ENCODE measurements at places on chromosomes 5 and 9. TPM values are rescaled to one million over a fixed set of nuclear protein-coding genes. Genes with fewer than 3 reads are reported as not detected.

The RIOK2 gene
- polyA plus RNA-seq: 47.9 TPM

DNA sequence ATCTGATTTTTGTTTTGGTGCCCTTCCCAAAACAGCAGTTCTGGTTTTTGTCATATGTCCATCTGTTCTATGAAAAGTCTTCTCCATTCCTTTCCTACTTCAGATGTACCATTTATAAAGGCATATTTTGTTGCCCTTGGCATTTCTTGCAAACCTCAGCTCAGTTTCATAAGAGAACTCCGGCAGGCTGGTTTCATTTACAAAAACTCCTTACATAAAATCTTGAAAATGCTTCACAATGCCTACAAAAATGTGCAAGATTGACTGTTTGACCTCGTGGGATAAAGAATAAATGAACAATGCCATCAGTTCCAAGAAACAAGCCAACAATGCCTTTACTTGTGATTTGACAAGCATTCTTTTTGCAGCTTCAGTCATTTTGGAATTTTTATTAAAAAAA, 39.1 kb upstream of the CTNNAL1 start:
- DNase-seq: no peak

The GAPT gene
- polyA plus RNA-seq: 1.5 TPM

DNA sequence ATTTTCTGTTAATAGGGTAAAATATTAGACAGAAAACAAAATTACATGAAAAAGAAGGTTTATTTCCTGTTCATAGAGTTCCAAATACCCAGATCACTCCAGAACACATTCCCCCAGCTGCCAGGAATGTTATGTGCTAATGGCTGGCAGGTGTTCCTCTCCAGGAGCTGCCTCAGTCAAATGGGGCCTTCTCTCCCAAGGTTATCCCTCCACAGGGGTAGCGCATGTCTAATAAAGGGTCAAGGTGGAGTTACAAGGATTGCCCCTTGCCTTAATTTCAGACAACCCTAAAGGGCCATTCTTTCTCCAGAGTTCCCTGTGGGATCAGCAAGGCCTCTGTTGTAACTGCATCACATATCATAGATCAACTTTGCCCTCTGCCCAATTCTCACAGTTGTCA, 148.6 kb upstream of the PLPPR1 start:
- no peak for DNase-seq

DNA sequence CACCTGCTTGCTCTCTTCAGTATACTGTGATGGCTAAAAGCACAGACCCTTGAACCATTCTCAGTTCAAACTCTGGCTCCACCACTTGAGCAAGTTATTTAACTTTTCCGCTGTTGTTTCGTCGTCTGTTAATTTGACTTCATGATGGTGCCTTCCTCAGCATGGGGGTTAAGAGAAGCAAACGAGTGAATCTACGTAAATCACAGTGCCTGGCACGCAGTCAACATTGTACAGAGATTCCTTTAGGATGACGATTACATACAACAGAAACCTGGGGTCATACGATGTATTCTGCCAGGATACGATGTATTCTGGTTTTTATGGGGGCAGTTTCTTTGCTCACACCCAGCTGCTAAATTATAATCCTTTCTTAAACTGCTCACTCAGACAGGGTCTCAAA, 515.6 kb downstream of the CCDC171 start:
- DNase-seq: no peak

DNA sequence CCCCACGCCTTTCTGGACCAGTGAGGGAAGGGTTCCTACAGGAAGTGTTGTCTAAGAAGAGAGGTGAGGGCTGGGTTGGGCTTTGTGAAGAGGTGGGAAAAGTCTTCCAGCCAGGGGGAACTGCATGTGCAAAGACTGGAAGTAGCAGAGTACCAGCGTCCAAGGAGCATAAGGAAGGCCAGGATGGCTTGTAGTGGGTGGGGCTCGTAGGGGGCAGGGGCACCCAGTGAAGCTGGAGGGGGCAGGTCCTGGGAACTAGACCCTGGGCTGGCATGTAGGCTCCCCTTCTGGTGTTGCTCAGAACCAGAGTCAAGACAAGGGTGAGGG, 20.4 kb downstream of the PRRX2 start:
- no peak for DNase-seq

The NOXA1 gene
- polyA plus RNA-seq: 3.9 TPM

The ANXA2R gene
- 1.2 TPM for polyA plus RNA-seq

DNA sequence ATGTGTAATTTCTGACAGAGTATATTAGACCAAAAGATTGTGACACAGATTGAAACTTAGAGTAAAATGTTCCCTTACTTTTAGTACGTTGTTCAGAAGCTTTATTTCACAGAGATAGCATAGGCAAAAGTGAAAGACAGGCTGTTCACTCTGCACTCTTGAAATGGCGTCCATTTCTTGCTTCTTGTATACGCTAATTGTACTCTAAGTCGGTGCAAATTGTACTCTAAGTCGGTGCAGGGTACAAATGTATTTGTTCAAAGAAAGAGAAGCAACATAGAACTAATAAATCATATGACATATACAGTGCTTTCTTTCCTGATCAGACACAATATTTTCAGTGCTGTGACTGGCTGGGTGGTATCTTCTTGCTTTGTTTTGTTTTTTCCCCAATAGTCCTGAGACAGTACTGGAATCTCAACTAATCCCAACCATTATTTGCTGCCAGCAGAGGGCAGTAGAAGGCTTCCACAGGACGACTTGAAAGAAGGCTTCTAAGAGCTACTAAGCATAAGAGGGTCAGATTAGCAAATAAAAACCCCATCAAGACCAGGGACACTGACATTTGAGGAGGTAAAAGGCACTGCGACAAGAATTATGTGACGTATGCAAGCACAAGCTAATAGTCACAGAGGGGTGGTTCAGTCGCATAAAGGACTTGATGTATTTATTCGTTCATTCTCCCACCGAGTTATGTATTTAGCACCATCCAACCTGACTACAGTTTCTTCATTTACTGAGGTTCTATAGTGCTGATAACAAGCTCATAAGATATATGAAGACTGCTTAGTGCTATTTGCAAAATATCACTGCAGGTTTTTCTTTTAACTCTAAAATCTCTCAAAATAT, 831.8 kb downstream of the TAF11L14 start:
- peak; percentile 45 for DNase-seq

- DNase-seq: no peak
These were observed 6.9 kb downstream of the MRPL22 start for GRCh38 chr5:154947778-154948177.

- DNase-seq: no peak
These were observed 611.2 kb downstream of the NR2F1-AS1 start for GRCh38 chr5:92969781-92970237.

The RASGRF2 gene
- polyA plus RNA-seq: 1.8 TPM

The HTR1A gene
- not detected for polyA plus RNA-seq

The HK3 gene
- polyA plus RNA-seq: 0.72 TPM

The PPP2R2B gene
- polyA plus RNA-seq: 15.0 TPM

The FAM221B gene
- 0.07 TPM for polyA plus RNA-seq

The FPGS gene
- polyA plus RNA-seq: 42.0 TPM

GRCh38 chr5:141692919-141693725, 11.1 kb upstream of the ARAP3 start:
- no peak for DNase-seq

- DNase-seq: no peak
These were observed 90.8 kb downstream of the TMEM167A start for GRCh38 chr5:82986404-82986803.

The SLC34A3 gene
- polyA plus RNA-seq: 2.8 TPM

The SLC6A19 gene
- 55.8 TPM for polyA plus RNA-seq

GRCh38 chr9:70055406-70056210, 12.0 kb downstream of the MAMDC2 start:
- DNase-seq: no peak

- DNase-seq: no peak
These were observed 39.7 kb downstream of the RAPGEF6 start for GRCh38 chr5:131595088-131596033.

DNA sequence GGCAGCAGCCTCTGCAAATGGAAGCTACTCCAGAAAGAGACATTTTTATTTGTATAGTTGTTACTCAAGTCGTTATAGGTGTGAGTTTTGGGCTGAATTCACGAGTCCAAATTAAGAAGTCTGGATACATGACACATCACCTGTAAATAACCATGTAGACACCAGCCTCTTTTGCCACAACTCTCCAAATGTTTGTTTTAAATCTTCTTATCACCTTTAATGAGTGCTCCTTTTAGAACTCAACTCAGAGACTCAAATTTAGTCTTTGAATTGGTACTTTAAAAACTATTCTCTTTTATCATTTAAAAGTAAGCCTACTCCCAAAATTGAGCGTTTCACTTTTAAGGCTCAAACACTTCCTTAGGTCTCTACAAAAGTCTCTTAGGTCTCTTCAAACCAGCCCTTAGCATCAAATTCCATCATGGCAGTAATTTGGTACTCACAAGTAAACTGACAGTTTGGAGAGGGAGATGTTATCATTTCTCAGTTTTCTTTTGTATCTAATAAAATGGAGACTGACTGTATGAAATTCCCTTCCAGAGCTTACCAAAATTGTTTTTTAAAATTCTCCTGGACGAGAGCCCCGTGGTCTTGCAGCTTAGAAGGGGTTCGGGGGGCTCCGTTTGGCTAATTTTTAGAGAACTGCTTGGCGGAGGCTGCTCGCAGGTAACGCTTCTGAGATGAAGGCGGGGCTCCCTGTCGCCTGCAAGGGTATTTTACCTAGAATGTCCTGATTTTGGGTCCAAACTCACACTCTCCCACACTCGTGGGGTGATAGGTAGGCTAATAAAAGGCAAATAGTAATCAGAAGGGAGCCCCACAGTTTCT, 194.6 kb downstream of the MEF2C start:
- no peak for DNase-seq

DNA sequence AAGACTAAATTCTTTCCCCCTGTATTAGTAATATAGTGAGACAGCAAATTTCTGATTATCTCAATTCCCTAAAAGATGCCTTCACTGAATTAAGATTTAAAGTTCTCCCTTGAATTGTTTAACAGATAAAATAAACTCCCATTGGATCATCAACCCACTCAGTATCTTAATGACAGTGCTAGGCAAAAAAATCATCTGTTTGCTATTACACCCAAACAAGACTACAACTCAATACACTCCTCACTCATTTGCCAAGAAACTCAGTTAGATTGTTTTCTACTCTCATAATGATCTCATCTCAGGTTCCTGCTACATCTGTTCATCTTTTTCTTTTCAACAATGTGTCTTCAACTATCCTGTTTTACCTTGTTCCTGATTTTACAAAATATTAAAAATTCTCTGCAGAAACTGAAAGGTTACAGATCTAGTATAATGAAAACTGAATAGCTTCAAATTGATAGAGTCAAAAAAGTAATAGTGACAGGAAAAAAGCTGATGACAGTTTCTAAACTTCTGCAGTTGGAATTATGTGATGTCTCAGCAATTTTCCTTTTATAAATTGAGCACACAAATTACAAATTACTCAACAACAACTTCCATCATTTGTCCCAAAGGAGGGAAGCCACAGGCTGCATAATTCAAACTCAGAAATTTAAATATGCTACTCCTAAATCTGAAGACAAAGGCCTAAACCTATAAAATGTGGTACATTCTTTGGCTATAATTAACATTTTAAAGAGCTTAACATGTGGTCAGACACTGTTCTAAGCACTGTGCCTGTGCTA, 39.4 kb downstream of the HOMER1 start:
- no peak for DNase-seq

- DNase-seq: no peak
These were observed 105.1 kb downstream of the CEMIP2 start for GRCh38 chr9:71663216-71663615.

The C9orf153 gene
- 0.24 TPM for polyA plus RNA-seq

GRCh38 chr9:135490980-135491464, 9.5 kb upstream of the MRPS2 start:
- no peak for DNase-seq

GRCh38 chr5:80248378-80248777, 7.5 kb downstream of the SERINC5 start:
- no peak for DNase-seq

DNA sequence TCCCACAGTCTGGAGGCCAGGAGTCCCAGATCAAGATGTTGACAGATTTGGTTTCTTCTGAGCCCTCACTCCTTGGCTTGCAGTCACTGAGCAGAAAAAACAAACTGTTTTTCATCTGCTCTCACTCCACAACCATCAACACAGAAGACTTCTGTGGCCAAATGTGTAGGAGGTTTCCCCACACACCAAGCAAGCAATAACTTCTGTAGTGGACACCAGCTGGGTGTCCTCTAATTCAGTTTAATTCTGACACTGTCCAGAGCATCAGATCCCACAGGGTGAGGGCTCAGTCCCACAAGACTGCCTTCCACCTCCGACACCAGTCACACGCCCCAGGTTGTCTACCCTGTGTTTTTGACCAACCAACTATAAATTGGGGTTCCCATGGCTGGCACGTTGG, 209.9 kb downstream of the AOPEP start:
- DNase-seq: no peak

- no peak for DNase-seq
These were observed 136.6 kb downstream of the SEC61B start for GRCh38 chr9:99358668-99359067.

GRCh38 chr5:119966028-119966427, 336.7 kb downstream of the FAM170A start:
- DNase-seq: no peak

DNA sequence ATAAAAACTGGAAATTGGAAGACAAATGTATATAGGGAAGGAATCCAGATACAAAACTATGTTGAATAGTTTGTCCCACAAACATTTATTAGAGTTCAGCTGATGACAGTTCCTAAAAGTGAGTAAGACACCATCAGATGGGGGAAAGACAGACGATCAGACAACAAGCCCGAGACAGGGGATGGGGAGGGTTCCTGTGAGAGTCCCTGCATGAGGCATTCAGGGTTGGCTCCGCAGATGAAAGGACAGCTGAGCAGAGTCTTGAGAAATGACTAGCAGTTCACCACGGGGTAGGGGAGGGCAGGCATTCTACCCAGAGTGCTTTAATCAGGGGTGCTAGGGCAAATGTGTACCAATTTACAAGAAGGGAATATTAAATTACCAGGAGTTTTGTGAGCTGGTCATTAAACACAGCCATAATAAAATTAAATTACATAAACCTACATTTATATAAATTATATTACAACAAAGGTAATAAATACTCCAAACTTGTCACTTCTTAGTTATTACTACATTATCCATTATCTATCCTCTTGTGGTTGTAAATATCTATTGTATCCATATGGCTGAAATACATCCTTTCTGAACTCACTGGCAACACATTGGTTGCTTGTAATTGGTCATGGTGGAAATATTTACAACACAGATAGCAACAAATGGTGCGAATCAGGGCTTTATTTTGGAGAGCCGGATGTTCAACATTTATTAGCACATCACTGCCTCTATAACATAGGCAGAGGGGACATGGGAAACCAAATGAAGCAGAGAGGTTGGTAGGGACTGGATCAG, 27.8 kb downstream of the TNFSF15 start:
- DNase-seq: no peak

DNA sequence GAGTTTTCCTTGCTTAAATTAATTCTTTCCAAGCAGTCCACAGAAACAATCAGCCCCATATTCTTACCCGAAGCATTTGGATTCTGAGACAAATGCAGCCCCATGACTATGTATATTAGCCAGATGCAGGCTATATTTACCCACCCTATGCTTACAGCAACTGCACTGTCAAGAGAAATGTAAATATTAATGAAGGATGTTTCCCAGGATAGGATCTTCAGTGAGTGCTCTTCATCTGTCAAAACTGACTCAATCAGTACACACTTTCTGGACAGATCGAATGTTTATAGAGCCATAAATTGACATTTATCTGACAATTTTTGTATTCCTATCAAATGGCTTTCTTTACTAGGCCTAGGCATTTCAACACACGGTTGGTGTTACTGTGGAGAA, 725.3 kb upstream of the SEMA6A start:
- DNase-seq: no peak

The ARL14EPL gene
- not detected for polyA plus RNA-seq

Measured in right renal cortex interstitium (tissue), 3 donors.